ENCODE measurements at places on chromosomes 11 and 22.

GRCh38 chr11:79335681-79336080 is 105.1 kb downstream of the TENM4 start:
- no peak for DNase-seq

DNA sequence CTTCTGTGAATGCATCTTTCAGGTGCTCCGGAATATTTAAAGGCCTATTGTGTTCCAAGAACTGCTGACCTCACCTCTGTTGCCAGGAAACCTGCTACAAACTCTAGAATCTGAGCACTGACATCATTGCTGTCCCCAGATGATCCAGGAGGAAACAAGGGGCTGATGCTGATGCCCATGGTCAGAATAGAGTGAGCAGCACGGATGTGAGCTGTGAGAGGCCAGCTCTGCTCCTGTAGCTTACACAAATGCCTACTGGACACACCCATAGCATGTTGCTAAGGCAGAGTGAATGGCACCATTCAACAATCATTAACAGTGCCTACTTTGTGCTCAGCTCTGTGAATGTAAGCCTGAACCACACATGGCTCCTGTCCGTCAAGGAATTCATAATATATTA is 276.7 kb upstream of the API5 start:
- no peak for DNase-seq

DNA sequence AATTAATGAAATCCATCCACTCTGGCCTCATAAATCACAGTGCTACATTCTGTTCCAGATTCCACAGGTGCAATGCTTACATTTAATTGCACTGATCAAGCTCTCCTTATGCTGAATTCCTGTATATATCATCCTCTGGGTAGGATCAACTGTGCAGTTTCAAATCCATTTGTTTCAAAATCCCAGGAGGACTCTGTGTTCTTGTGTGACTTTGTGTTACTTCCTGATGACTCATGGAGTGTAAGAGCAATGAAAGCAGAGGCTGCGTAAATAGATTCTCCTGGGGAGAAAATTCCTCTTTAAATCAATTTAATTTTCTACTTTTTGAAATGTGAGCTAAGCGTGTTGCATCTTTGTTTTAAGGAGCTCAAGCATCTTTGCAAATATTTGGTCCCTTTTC is 752.7 kb downstream of the METTL15 start:
- DNase-seq, result no peak

- no peak for DNase-seq
Observed at GRCh38 chr22:41052661-41053490, 39.5 kb upstream of the EP300 start.

DNA sequence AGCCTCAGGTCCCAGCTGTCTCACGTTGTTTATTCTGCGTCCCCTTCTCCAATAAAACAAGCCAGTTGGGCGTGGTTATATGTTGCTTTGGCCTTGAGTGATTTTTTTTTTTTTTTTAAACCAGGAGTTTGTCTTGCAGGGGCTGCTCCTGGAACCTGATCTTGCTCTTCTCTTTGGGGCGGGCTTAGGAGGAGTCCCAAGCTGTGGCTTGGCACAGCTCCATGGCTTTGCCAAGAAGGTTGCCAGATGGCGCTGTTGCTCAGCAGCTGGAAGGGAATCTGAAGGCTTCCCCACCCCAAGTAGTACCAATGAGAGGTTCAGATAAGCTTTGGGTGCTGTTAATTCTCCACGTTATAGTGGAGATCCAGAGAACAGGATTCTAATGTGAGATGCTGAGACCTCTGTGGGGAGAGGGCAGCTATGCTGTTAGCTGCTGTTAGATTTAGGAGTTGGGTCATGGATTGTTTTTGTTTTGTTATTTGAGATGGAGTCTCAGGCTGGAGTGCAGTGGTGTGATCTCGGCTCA is 2.0 kb upstream of the FERMT3 start:
- no peak for DNase-seq

DNA sequence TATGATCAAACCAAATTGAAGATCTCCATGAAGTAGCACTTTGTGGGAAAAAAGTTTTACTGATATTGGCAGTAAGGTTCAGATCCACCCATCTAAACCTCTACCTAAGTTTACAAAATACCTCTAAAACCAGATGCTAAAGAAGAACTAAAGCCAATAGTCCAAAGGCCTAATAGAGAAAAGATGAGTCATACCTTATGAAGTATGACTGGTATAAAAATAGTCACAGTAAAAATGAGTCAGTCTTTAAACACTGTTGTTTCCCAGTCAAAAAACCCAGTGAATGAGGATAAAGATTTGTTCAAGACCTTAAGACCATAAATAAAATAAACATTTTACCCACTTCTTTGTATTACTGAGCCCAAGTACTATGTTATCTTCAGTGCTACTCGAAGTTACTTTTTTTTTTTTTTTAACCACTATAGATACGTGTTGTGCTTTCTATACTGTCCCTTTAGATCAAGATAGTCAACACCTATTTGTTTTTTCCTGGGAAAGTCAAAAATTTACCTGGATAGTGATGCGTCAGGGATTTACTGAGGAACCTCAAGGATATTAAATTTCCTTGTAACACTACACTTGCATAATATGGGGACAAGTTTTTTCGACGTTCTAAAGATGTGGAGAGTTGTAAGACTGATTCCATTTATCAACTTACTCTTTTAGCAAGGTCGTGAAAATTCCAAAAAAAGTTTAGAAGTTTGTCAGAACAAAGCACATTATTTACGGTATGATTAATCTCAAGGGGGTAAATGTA is 87.3 kb downstream of the CCDC73 start:
- DNase-seq, result no peak

GRCh38 chr11:34075178-34075820 is 23.8 kb downstream of the CAPRIN1 start:
- no peak for DNase-seq

- no peak for DNase-seq
Observed at GRCh38 chr11:123384116-123384515, 46.0 kb upstream of the GRAMD1B start.

DNA sequence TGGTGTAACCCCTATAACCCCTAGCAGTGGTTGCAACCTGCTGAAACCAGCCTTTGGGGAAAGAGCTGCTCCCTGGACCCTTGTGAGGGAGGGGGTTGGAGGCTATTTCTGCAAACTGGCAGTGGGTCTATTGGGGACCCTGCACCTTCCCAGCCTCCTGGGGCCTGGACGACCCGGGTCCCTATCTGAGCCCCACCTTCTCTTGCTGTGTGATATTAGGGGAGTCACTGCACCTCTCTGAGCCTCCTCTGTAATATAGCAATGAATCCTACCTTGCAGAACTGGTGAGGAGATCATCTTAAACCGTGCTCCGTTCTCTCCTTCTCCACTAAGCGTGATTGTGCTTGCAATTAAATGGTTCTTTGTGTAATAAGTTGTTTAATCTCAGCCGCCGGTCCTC is 24.0 kb upstream of the MPPED1 start:
- DNase-seq, result no peak

DNA sequence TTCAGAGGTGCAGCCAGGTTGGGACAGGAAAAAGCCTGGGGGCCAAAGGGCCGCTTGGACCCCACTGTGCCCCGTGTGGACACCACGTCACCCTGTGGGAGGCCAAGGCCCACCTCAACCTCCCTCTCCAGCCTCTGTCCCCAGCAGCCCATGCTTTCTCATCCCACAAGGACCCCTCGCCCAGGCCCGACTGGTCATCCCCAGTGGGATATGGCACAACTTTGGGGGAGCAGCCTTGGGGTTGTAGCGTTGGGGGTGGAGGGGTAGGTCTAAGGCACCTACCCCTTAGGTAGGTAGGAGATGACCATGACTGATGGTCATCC is 44.0 kb downstream of the IGF2 start:
- no peak for DNase-seq

DNA sequence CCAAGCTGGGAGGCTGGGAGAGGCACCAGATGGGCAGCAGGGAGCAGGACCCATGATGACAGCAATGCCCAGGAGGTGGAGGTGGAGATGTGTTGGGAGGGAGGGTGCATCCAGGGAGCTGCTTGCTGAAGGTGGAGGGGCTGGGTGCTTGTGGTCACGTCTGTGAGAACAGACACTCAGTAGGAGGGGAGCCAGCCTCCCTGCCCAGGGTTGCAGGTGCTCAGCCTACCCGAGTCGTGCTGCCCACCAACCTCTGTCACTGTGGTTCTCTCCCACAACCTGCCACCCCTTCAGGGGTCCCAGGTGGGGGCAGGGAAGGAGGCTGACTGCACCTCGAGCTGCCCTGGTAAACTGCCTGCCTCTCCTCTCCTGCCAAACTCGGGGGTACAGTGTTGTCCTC is 5.5 kb downstream of the PRDX5 start:
- DNase-seq, result no peak

DNA sequence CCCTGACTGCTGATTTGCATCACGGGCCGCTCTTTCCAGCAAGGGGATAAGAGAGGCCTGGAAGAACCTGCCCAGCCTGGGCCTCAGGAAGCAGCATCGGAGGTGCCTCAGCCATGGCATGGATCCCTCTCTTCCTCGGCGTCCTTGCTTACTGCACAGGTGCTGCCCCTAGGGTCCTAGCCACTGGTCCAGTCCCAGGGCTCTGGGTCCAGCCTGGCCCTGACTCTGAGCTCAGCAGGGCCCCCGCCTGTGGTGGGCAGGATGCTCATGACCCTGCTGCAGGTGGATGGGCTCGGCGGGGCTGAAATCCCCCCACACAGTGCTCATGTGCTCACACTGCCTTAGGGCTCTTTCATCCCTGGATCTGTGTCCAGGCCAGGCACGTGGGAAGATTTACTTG is 7.0 kb upstream of the IGLL5 start:
- no peak for DNase-seq

DNA sequence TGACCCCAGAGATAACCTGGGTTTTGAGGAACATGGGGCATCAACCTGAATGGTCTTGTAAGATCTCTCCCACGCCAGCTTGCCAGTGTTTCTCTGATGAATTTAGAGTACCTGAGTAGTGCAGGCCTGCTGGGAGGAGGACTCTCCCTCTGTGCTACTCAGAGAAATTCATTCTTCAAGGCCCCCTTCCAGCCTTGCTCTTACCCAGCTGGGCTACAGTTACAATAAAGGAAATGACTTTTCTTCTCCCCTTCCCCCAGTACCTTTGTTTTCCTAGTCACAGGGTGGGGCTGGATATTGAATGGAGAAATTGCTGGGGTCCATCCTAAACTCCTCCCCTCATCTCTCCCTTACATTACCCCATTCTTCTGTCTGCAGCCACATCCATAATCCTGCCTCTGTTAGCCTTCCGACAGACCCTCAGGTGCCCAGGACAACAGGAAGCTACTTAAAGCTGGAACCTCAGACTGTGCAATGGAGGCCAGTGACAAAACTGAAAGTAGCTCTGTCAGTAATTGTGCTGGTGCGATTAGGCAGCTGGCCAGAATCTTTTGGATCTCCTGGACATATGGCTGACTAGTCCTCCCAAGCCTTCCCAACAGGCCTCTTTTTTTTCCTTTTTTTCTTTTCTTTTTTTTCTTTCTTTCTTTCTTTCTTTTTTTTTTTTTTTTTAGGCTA is 17.4 kb downstream of the LIMK2 start:
- DNase-seq, result no peak
